ENCODE measurements at places on chromosomes 6 and 20. TPM values are rescaled to one million over a fixed set of nuclear protein-coding genes. Genes with fewer than 3 reads are reported as not detected.

- DNase-seq = no peak
These were observed 7.5 kb upstream of the AFG1L start for GRCh38 chr6:108287373-108287772.

TFAP2B gene
- polyA plus RNA-seq = 15.4 TPM

GRCh38 chr20:49851991-49852390 is 39.4 kb downstream of the SLC9A8 start:
- DNase-seq = no peak

PNPLA1 gene
- polyA plus RNA-seq = 2.2 TPM

DNA sequence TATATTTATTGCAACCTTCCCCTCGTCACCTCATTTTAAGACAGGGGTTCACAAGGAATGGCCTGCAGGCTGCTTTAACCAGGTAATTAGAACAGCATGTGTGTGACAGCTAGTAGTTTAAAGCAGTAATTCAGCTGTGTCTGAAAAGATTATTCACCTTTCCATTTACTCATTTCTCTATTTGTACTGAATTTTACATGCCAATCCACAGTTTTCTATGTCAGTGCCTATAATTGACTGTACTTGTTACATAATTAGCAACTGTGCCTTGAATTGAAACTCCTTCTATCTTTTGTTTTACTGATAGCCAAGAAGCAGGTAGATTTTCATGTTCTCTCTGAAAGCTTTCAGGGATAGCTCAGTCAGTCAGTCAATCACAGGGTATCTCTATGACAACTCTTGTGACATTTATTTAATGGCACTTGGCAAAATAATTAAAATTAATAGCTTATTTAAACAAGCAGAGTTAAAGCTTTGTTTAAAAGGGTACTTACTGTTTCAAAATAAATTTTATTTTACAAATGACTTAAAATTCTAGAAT is 214.0 kb downstream of the ZFAND3 start:
- DNase-seq = no peak

GRCh38 chr6:169935861-169936260 is 184.4 kb downstream of the ERMARD start:
- DNase-seq = no peak

GRCh38 chr6:167706313-167707109 is 120.2 kb upstream of the AFDN start:
- no peak for DNase-seq

ERGIC3 gene
- 362 TPM for polyA plus RNA-seq

- no peak for DNase-seq
These were observed 167.0 kb upstream of the SASH1 start for GRCh38 chr6:148175550-148176188.

- no peak for DNase-seq
These were observed 26.0 kb downstream of the TBC1D7 start for GRCh38 chr6:13302291-13302690.

GRCh38 chr20:5643936-5644335 is 106.3 kb upstream of the SHLD1 start:
- no peak for DNase-seq
